Stomach (tissue), 19 donors: ENCODE measurements at places on chromosomes 5 and 9. TPM values are rescaled to one million over a fixed set of nuclear protein-coding genes. Genes with fewer than 3 reads are reported as not detected.
A peak's percentile ranks its signal among the peaks of the same experiment; 100 is the strongest.

DNA sequence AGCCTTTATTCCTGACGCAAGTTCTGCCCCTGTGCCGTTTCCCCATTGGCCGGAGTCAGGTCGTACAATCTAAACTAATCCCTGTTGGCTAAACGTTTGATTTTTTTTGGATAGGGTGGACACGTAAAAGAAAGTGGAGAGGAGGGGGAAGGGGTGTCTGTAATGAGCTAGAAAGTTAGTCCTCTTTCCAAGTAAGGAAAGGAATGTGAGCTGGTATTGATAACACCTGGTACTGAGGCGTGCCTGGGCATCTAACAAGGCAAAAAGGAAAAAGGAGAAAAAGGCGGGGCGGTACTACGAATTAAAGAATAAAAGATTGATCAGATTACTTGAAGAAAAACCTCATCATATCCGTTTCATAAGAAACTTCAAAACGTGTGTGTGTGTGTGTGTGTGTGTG, 665.2 kb downstream of the ANXA1 start:
- no peak for DNase-seq
- no peaks in the 10 kb centered on the region for H3K27me3 ChIP-seq
- H3K36me3 ChIP-seq, result no peaks in the 10 kb centered on the region
- no peaks in the 10 kb centered on the region for H3K4me1 ChIP-seq
- no peak overlapping the region for H3K27ac ChIP-seq

Gene GABRG2
- total RNA-seq, result 0.14 TPM

DNA sequence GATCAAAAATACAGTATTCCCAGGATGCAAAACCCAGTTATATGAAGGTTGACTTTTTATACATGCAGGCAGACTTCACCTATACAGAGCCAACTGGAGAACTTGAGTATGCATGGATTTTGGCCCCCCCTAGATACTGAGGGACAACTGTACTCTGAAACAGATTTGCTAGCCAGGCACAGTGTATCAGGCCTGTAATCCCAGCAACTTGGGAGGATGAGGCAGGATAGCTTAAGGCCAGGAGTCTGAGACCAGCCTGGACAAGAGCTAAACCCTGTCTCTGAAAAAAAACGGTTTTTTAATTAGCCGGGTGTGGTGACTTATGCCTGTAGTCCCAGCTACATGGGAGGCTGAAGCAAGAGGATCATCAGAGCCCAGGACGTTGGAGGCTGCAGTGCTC, 21.9 kb downstream of the PTBP3 start:
- no peaks in the 10 kb centered on the region for H3K27me3 ChIP-seq
- DNase-seq, result no peak
- peaks cover 26% of the 10 kb centered on the region for H3K4me1 ChIP-seq
- H3K4me3 ChIP-seq, result no peak overlapping the region
- H3K36me3 ChIP-seq, result no peaks in the 10 kb centered on the region
- no peak overlapping the region for H3K27ac ChIP-seq

Gene ZNF367
- total RNA-seq, result 9.4 TPM

DNA sequence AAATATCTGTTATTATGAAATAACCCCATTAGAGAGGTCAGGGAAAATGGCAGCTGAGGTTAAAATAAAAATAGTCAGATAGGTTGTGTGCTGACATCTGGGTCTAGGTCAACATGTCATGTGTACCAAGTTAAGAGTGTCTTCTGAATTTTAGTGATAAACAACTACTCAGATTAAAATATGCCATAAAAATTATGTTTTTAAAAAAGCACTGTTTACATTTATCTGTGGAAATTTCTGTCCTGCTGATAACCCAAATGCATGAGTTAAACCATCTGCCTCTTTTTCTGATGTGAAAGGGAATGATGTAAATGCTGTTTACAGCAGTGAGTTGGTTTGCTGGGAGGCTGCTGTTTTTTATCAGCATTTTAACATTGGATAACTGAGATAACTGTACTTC, 361.2 kb upstream of the TARS1 start:
- H3K4me3 ChIP-seq, result no peak overlapping the region
- no peaks in the 10 kb centered on the region for H3K27me3 ChIP-seq
- H3K4me1 ChIP-seq, result no peaks in the 10 kb centered on the region
- no peak overlapping the region for H3K27ac ChIP-seq
- no peak for DNase-seq

Gene SGTB
- 3.6 TPM for total RNA-seq

DNA sequence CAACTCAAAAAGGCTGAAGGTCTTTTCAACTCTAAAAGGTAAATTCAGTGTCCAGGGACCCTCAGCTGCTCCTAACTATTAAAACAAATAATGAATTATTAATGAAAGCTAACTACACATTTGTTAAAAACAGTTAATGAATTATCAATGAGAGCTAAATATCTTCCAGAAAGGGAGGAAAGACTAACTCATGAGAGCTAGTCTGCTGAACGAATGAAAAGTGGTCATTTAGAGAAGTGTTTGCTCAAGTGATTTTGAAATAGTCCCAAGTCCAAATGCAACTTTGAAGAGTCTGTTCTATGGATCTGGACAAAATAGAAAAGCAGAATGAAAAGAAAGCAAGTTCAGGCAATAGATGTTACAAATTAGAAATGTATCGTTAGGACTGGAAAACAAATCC, 133.9 kb upstream of the SPEF2 start:
- H3K27ac ChIP-seq, result no peak overlapping the region
- H3K4me3 ChIP-seq, result no peak overlapping the region
- peak; percentile 40 for DNase-seq
- no peaks in the 10 kb centered on the region for H3K36me3 ChIP-seq

GRCh38 chr5:2147504-2148311, 265.0 kb upstream of the IRX4 start:
- peaks cover 48% of the 10 kb centered on the region for H3K27me3 ChIP-seq
- no peak for DNase-seq
- no peak overlapping the region for H3K4me3 ChIP-seq
- H3K36me3 ChIP-seq, result no peaks in the 10 kb centered on the region
- H3K4me1 ChIP-seq, result no peaks in the 10 kb centered on the region
- H3K27ac ChIP-seq, result no peak overlapping the region

DNA sequence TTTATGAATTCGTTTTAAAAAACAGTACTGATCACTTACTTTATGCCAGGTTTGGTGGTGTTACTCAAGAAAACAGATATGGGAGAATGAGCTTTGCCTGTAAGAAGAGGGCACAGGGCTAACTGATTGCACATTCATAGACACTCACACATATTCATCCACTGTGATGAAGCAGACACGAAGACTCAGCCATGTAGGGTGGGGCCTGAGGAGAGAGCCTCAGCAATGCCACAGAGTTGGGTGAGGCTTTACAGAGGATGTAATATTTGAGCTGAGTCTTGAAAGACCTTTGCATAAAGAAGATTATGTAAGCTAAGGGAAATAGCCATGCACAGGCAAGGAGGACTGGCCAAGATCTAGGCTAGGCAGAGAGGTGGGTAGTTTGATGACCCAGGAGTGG, 472.8 kb downstream of the PSAT1 start:
- H3K4me3 ChIP-seq, result no peak overlapping the region
- DNase-seq, result no peak
- no peaks in the 10 kb centered on the region for H3K36me3 ChIP-seq
- no peaks in the 10 kb centered on the region for H3K27me3 ChIP-seq
